Thoracic aorta (tissue), 2 donors: ENCODE measurements at places on chromosomes 7 and 10. TPM values are rescaled to one million over a fixed set of nuclear protein-coding genes. Genes with fewer than 3 reads are reported as not detected.

Gene CUTC
- 16.7 TPM for total RNA-seq

Gene CPA2
- total RNA-seq, result 0.41 TPM

Gene AGBL3
- total RNA-seq, result 0.28 TPM

Gene GBX1
- not detected for total RNA-seq

Gene TFPI2
- 23.7 TPM for total RNA-seq

GRCh38 chr10:124344931-124345330 lies 73.8 kb downstream of the OAT start:
- no peak for DNase-seq

DNA sequence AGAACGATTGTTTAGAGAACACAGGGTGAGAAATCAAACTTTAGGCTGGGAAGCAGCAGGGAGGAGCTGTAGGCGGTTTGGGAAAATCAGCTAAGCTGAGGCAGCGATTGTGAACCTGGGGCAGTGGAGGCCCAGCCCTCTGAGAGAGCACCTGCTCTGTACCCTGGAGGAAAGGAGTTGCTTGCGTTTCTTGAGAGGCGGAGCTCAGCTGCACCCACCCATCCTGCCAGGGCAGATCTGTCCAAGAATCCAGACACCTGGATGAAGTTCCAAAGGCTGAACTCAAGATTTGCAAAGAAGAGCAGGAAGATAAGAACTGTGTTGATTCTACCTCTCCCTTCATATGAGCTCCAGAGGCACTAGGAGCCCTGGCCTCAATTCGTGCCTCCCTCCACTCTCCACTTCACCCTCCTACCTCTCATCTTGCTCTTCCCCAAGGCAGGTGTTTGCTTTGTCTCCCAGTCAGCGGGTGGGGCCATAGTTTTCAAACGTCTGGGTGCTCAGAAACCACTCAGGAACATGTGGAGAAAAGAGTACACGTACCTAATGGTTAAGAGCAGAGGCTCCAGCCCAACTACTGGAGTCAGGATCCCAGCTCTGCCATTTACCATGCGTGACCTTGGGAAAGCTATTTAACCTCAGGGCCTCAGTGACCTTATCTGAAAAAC lies 21.5 kb upstream of the TMEM213 start:
- DNase-seq, result no peak

GRCh38 chr7:6502886-6503285 lies 48.4 kb downstream of the GRID2IP start:
- no peak for DNase-seq

GRCh38 chr7:55021053-55021452 lies 2.2 kb downstream of the EGFR start:
- DNase-seq, result no peak

GRCh38 chr10:114043532-114044246 lies at the start of gene ADRB1:
ADRB1 (plus strand) TSS chr10:114043866; CDS start chr10:114044133, 267 bp downstream.
- DNase-seq, result no peak

DNA sequence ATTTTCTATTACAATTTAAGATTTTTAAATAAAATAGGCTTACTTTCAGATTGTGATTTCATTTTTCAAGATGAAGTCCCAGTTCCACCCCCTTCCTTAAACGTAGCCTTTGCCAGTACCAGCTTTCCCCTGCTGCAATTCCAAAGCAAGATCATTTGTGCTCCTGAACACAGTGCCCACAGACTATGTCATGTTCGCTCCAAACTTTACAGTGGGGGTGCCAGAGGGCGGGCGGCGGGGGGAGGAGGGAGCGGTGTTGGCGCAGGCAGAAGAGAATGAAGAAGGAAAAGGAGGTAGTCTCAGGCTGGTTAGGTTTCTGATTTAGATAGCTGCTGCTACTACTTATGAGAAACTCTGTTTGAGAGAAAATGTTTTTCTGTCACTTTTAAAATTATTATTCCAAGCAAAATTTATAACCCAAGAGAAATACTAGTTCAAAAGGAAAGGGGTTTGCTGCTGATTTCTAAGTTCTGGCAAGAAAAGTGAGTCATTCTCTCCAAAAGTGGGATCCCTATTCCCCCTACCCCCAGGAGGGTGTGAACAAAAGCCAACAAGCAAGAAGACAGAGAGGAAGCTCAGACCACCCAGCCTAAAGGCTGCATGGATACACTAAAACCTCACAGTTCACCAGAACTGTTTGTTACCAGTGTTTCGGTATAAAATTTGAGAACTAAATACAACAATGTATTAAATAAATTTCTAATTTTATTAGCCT lies 109.6 kb downstream of the SRPK2 start:
- DNase-seq, result no peak

DNA sequence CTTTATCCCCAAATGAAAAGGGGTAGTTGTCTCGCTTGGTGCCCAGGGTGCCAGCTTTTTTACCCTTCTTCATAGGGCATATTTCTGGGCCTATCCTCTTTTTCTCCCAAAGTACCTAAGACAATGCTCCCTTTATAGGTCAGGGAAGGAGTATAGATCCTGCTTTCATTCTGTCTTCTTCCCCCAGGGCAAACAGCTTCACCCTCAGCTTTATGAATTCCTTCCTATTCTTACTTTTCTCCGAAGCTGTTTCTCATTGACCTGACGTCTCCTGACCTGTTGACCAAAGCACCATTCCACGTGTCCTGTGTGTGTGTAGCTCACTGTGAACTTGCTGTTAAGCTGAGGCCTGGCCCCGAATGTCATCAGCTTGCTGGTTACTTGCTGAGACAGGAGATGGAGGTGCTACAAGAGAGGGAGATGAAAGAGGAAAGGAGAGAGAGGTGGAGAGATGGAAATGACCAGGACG lies 48.9 kb downstream of the PYROXD2 start:
- DNase-seq, result no peak
